ENCODE measurements at places on chromosomes 7 and 10.

GRCh38 chr10:416091-416515 is 273.4 kb downstream of the DIP2C start:
- DNase-seq, result no peak

DNA sequence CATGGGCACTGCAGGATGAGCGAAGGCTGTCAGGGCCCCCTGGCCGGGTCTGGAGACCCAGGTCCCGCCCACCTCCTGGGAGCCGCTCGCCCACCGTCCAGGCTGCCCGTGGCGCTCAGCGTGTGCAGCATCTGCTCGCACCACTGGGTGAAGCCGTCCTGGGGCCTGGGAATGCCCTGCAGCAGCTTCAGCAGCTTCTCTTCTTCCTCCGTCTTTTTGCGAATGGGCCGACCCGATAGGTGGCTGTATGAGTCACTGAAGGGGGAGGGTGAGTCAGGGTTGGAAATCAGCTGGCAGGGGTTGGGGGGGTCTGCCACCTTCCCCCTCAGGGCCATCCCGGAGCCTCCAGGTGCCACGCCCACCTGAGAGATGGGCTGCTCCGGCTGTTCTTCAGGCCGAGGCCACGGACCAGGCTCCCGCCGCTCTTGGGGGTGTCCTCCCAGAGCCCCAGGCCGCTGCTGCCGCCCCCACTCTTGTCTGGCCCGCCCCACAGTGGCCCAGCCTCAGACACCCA is 8.7 kb downstream of the GNB2 start:
- no peak for DNase-seq

GRCh38 chr10:79381804-79382221 is 34.5 kb downstream of the PPIF start:
- no peak for DNase-seq

GRCh38 chr7:82615527-82615926 is 171.9 kb upstream of the CACNA2D1 start:
- no peak for DNase-seq
